NCI-H345 (cell line): ENCODE measurements at places on chromosomes 5 and 9.
A peak's percentile ranks its signal among the peaks of the same experiment; 100 is the strongest.

GRCh38 chr9:32843295-32843694 is 60.0 kb downstream of the TMEM215 start:
- no peak for DNase-seq

DNA sequence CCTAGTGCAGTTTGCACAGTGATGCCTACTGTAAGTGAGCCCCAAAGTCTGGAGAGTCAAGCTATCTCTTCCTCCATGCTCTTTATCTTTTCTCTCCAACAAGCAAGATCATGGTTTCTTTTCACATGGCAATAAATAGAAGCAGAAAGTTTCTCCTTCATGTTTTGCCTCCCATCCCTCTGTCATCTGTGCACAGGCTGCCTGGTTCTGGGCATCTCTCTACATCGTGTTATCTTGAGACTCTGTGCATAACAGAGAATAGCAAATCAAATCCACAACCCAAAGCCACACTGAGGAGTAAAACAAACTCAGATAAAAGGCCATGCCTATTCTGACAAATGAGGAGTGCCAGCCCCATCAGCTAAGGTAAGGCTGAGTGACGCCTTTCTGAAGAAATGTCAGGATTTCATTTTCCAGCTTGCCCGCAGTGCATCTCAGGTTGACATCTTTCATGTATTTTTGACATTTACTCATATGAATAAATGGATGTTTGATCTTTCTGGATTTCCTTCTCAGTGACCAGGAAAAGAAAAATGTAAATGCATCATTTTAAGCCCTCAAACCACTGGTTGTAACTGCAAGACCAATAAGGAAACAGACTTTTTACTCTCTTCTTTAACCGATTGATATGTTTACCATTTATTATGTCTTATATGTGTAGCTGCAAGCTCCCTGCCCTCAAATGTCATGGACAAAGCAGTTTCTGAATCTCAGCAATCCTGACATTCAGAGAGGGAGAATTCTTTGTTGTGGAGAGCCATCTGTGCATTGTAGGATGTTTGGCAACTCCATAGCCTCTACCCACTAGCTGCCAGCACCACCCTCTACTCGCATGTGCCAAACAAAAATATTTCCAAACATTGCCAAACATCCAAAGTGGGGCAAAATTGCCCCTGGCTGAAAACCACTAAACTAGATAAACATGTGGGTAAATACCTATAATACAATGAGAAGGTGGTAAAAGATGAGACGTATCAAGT is 49.2 kb upstream of the ACO1 start:
- DNase-seq: no peak

DNA sequence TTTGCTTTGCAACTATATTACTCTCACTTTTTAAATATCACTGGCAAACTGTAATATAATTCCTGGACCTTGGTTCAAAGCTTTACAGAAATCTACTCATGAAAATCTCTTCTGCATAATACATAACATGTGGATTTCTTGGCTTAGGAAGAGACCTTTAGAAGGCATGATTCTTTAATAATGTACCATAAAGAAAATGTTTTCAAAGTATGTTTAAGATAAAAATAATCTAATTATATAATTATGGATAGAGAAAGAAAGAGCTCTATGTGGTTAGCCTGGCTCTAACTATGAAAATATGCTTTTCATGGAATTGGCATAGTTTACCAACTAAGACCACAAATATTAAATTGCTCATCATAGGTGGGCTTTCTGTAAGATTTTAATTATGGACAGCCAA is 817.8 kb downstream of the TLE1 start:
- DNase-seq: no peak

DNA sequence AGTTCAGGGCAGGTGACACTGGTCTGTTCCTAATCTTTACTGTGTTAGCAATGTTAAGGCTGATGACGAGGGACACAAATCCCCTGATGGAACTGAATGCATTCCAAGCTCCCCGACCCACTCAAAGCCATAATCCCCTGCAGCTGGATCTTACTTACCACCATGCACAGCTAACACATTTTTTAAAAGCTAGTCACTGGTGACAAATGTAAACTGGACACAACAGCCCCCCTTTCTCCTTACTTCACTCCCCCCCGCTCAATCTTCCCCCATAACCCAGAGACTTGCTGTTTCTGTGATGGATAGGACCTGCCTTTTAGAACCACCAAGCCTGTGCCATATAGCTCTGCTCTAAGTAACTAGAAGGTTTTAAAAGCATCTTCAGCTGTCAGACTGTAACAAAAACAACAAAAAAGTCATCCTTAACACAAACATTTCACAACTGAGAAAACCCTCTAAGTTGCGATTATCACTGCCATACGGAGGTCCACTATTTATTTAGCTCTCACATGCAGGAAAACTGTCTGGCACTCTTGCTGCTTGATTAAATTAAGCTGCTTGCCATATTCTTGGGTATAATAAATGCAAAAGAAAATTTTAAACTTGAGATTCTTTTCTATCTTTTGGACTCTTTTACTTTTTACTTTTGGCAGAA is 44.4 kb downstream of the BNC2 start:
- no peak for DNase-seq

GRCh38 chr9:123335193-123335985 is 20.6 kb upstream of the CRB2 start:
- no peak for DNase-seq

DNA sequence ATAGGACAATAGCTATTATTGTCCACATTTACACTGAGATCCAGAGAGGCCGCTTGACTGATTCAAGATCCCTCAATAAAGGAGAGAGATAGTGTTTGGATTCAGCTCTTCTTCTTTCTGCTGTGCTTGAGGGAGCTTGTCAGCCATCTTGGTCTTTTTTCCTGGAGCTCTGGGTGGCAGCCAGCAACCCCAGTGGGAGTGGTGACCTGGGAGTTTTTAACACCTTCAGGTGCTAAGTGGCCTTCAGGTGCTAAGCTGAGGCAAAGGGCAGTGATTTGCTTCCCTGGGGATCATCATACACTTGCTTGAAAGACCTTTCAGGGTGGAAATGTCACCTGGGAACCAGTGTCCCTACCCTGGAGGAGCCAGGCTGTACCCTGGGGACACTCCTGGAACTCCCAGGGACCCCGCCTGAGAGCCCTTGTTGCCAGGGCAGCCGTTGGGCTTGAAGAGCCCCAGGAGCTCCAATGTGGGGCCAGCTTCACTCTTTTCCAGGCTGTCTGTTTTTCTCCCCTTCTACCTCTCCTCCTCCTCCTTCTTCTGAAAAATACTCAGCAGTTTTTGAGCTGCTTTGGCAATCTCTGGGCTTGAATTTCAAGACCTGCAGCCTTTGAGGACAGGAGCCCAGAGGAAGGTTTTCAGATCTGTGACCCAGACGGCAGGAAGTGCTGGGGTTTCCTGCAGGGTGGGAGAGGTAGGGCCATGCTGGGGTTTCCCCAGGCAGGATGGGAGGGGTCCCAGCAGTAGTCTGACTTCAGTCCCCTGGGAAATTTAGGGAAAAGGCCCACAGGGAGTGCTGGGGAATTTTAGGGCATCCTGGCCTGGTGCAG is 59.7 kb downstream of the FGF18 start:
- DNase-seq: no peak

- no peak for DNase-seq
Measured at GRCh38 chr9:68750255-68750654, 45.2 kb downstream of the PIP5K1B start.

DNA sequence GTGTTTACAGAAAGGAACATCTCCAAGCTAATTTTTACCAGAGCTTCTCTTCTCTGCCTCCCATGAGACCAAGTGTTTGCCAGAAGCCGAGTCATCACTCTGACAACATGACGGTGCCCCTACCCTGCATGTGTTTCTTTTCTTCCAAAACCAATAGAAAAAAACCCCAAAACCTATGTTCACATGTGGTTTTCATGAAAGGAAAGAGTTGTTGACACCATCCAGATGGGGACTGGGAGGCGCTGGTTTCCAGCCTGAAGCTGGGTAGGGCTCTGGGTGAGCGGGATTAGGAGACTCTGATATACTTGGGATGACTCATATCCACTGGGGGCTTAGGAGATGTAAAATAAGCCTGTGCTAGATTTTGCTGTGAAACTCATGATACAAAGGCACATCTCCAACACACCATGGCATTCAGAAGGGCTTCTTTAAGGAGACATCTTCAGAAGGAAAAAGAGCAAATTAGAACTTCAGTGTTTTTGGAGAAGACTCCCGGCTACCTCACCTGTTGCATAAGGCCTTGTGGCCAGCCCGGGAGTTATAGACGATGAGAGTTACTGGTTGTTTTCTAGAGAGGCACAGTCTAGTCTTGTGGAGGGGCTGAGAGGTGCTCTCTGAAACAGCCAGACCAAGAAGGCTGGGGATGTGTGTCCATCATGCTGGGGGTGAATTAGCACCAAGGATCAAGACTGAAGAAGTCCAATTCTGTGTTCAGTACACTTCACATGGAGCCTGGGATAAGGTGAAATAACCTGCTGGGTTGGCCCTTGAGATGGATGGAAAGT is 108.9 kb upstream of the LHFPL2 start:
- no peak for DNase-seq

- no peak for DNase-seq
Measured at GRCh38 chr5:54868511-54869483, 116.6 kb downstream of the ESM1 start.

- no peak for DNase-seq
Measured at GRCh38 chr5:132751971-132752580, 4.8 kb downstream of the CCNI2 start.

GRCh38 chr5:132856011-132856410 is 10.3 kb downstream of the GDF9 start:
- no peak for DNase-seq

- peak; percentile 5 for DNase-seq
Measured at GRCh38 chr9:101325053-101325452, 59.8 kb downstream of the BAAT start.

DNA sequence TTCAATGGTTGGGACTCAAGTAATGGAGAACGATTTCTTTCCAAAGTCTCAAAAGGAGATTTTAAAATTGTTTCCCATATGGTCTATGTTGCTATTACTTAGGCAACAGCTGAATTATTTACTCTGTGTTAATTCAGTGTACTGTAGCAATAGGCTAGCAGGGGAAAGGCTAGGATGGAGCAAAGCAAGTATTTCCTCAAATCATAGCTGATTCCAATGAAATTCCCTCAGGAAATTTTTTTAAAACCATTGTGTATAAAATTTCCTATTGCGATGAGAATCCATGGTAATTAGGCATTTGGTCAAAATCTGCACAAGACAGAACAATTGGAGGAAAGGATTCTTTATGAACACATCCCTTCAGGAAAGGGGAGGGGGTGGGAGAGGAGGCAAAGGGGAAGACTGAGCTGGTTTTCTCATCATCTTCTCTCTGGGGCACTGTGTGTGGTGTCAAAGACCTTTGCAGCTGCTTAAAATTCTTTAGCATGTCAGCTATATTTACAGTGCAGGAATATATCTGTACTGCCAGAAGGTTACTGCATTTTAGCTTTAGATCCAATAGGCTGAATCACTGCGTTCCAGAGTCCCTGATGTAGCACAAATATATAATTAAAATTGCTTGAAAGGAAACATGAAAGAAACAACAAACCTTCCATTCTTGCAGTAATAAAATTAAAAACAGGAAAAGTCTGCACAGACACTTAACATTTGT is 95.3 kb downstream of the ZNF608 start:
- DNase-seq: no peak

DNA sequence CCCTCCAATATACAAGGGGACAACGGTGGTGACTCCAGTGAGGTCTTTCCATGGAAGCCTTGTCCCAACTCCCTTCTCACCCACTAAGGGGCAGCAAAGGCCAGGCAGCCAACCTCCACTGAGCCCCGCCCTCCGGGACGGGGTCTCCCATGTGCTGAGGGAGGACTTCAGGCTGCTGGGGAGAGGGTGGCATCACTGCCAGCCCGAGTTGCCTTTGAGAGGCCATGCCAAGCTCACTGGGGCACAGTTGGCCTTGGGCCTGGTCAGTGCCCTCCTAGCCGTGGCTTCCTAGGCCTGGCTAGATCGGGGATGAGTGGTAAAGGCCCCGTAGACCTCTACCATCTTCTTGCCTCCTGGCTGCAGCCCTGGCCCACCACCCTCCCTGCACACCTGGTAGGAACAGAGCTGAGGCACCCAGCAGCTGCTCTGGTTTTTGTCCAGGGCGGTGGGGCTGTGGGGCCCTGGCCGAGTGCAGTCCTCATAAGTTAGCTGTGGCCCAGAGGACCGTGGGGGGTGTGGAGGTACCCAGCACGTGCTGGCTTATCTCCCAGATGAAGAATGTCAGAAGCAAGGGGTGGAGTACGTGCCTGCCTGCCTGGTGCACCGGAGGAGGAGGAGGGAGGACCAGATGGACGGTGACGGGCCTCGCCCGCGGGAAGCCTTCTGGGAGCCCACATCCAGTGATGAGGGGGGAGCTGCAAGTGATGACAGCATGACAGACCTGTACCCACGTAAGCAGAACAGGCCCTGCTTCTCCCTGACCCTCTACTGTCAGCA is 3.2 kb downstream of the SURF2 start:
- DNase-seq: peak; percentile 30

DNA sequence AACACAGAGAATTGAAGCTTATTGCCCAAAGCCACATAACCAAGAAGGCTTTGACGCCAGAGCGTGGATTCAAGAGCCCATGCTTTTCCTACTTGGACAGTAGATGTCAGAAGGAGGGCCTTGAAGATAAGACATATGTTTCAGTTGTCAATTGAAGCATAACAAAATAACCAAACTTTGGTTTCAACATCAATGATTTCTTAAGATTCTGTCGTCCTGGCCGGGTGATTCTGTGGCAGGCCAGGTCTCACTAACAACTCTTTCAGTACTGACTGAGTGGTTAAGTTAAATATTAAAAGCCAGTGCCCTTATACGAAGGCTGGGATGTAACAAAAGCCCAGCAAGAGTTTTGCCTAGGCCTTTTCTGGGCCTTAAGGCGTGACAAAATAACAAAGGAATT is 94.0 kb downstream of the RCL1 start:
- DNase-seq: no peak

DNA sequence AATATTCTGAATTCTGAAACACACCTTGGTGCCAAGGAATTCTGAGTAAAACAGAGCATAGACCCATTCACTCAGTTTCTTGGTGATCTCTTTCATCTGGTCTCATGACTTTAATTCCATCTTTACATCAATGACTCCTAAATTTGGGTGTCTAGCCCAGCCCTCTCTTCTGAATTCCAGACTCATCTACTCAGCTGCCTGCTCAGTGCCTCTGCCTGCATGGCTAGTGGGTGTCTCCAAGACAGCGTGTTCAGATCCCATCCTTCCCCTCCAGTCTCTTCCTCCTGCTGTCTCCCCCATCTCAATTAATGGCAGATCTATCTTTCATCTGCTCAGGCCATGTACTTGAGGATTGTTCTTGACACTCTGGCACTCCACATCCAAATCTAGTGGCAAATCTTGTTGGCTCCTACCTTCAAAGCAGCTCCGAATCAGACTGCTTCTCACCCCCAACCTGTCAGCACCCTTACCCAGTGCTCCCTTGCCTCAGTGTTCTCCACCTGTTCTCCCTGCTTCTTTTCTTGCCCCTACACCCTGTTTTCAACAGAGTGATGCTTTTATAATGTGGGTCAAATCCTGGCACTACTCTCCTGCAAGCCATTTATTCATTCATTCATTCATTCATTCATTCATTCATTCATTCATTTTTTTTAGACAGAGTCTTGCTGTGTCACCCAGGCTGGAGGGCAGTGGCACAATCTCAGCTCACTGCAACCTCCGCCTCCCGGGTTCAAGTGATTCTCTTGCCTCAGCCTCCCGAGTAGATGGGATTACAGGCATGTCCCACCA is 5.3 kb downstream of the CAVIN4 start:
- no peak for DNase-seq
